ENCODE measurements at places on chromosomes 4 and X.

DNA sequence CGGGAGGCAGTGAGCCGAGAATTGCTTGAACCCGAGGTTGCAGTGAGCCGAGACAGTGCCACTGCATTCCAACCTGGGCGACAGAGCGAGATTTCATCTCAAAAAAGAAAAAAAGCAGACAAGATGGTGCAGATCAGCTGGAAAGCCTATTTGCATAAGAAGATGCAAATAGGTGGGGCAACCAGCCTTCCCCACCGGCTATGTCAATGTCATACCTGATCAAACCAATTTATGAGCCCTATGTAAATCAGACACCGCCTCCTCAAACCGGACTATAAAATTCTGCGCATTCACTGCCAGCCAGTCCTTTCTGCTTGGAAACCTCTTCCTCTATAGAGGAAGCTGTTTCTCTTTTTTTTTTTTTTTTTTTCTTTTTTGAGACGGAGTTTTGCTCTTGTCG is 64.5 kb upstream of the CHRNA9 start:
- DNase-seq: no peak

DNA sequence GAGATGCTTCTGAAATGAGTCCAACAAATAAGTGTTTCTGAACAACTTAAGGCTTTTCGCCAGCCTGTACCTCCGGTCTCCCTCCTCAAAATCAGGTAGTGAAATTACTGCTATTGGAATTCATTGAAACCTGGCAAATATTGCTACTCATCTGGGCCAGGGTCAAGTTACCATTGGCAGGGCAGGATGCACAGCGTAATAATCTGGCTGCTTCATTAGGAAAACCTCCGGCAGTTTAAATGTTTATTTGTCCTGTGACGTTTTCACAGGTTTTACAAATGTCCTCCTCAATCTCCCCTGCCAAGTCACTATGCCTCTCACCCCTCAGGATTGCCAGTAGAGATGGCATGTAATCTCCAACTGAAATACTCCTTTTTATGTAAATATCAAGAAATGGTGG is 92.6 kb upstream of the KDR start:
- no peak for DNase-seq

DNA sequence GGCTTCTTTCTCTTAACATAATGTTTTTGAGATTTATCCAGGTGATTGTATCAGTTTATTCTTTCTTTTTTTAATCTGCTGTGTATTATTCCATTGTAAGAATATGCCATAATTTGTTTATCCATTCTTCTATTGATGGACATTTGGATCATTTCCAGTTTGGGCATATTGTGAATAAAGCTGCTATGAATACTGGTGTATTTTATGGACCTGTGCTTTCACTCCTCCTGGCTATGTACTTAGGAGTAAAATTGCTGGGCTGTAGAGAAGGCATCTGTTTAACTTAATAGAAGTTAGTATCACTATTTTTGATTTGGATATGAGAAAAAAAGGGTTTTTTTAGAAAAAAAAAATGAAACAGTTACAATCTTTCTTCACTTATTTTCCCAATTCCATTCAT is 50.0 kb upstream of the FAM9C start:
- no peak for DNase-seq

DNA sequence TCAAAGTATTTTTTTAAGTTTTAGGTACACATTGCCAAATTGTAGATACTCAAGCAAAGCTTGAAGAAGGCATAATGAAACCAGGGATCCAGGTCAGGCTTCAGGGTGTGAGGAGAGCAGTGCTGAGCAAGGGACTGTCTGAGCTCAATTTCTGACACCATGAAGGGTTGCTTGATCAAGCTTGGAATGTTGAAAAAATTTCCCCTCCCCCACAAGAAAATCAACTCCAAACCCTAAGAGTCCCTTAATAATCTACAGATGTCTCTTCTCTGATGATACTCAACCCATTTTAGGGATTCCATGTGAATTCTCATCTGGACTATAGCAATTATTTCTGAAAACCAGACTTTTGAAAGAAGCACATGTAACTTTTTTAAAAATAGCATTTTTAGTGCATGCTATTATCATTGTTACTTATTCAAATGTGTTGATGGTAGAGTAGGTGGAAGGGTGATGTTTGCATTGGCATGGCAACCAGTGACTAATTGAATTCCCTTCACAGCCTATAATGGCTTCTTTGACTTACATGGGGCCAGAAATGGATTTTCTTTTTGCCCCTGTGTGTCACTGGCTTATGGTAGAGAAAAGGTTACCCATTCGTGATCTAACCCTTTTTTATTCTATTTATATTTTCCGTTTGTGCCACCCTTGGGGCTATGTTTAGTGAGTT is 252.0 kb downstream of the FBXW7 start:
- no peak for DNase-seq

Data from CD4-positive, CD25-positive, alpha-beta regulatory T cell (primary cell).